Diencephalon (tissue), 1 donor: ENCODE measurements at places on chromosomes 4 and X. TPM values are rescaled to one million over a fixed set of nuclear protein-coding genes. Genes with fewer than 3 reads are reported as not detected.

Gene CCKAR
- total RNA-seq, result 4.6 TPM

Gene NEUROG2
- total RNA-seq, result 1.6 TPM

Gene GAGE1
- not detected for total RNA-seq

Gene SLITRK2
- total RNA-seq, result 10.6 TPM
